ENCODE measurements at places on chromosomes 12 and 14. TPM values are rescaled to one million over a fixed set of nuclear protein-coding genes. Genes with fewer than 3 reads are reported as not detected.
A peak's percentile ranks its signal among the peaks of the same experiment; 100 is the strongest.

The PTGER2 gene
- 19.5 TPM for total RNA-seq

The NTS gene
- not detected for total RNA-seq

The PARP2 gene
- 46.5 TPM for total RNA-seq

The TAS2R9 gene
- not detected for total RNA-seq

The GZMB gene
- total RNA-seq: 1,779 TPM

GRCh38 chr12:124830306-124830705 is 33.4 kb downstream of the SCARB1 start:
- H3K36me3 ChIP-seq: peaks cover 8% of the 10 kb centered on the region
- no peak overlapping the region for H3K27ac ChIP-seq
- DNase-seq: no peak

DNA sequence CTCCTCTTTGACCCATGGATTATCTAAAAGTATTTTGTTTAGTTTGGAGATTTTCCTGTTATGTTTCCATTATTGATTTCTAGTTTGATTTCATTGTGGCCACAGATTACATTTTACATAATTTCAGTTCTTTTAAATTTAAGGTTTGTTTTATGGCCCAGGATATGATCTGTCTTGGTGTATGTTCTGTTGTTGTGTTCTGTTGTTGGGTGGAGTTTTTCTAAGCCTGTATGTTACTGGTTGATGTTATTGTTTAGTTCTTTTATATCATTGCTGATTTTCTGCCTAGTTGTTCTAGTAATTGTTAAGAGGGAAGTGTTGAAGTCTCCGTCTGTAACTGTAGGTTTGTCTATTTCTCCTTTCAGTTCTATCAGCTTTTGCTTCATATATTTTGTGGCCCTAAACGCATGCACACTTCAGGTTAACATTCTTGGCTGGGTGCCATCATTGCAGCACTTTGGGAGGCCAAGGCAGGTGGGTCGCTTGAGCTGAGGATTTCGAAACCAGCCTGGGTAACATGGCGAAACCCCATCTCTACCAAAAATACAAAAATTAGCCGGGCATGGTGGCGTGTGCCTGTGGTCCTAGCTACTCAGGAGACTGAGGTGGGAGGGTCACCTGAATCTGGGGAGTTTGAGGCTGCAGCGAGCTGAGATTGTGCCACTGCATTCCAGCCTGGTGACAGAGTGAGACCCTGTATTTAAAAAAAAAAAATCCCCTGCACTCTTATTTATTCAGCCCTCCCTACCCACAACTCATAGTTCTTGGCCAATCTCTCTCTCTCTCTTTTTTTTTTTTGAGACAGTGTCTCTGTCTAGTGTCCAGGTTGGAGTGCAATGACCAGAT is 28.1 kb upstream of the CFL2 start:
- no peak for DNase-seq
- no peak overlapping the region for H3K4me3 ChIP-seq
- H3K36me3 ChIP-seq: no peaks in the 10 kb centered on the region
- H3K4me1 ChIP-seq: peaks cover 12% of the 10 kb centered on the region
- H3K27me3 ChIP-seq: no peaks in the 10 kb centered on the region
- no peak overlapping the region for H3K27ac ChIP-seq

- DNase-seq: no peak
- H3K4me3 ChIP-seq: no peak overlapping the region
- no peak overlapping the region for H3K27ac ChIP-seq
- no peaks in the 10 kb centered on the region for H3K27me3 ChIP-seq
- no peaks in the 10 kb centered on the region for H3K36me3 ChIP-seq
Measured at GRCh38 chr14:33393231-33393894, 454.7 kb downstream of the NPAS3 start.

GRCh38 chr12:130080205-130080604 is 82.1 kb upstream of the FZD10 start:
- H3K27me3 ChIP-seq: no peaks in the 10 kb centered on the region
- peaks cover 8% of the 10 kb centered on the region for H3K4me1 ChIP-seq
- DNase-seq: no peak
- no peak overlapping the region for H3K4me3 ChIP-seq

GRCh38 chr12:96041181-96041580 is 5.8 kb upstream of the LTA4H start:
- H3K27me3 ChIP-seq: no peaks in the 10 kb centered on the region
- H3K27ac ChIP-seq: no peak overlapping the region
- H3K36me3 ChIP-seq: no peaks in the 10 kb centered on the region

DNA sequence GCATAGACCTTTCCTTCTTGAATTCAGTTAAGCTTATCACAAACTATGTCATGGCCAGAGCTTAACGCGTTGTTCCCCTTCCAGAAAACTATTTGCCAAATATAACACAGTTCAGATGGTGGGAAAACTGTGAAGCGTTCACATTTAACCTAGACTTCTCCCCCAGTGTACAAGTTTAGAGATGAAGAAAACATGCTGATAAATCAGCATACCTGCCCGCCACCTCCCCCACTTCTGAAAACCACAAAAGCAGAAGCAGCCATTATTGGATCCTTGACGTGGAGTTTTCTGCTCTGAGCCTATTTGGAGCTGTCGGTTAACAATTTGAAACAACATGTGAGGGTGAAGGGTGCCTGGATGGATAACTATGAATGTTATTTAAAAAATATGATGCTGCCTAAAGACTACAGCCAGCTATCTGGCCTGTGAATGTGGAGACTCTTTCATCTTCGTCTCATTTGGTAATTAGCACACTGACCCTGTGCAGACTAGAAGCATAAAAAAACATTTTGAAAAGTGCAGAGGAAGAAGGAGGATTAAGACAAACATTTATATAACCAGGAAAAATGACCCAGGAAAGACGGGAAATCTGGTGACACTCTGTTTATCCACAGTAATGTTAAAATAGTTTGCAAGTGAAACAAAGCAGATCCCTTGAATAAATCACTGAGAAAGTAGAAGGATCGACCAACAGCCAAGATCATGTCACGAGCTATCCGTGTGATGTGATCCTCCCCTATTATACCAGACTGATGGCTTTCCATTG is 408.2 kb downstream of the AEBP2 start:
- H3K27ac ChIP-seq: no peak overlapping the region
- no peak overlapping the region for H3K4me3 ChIP-seq
- H3K4me1 ChIP-seq: peaks cover 18% of the 10 kb centered on the region
- peaks cover 6% of the 10 kb centered on the region for H3K27me3 ChIP-seq

- no peak for DNase-seq
- H3K36me3 ChIP-seq: no peaks in the 10 kb centered on the region
- H3K27me3 ChIP-seq: peaks cover 14% of the 10 kb centered on the region
- H3K4me3 ChIP-seq: no peak overlapping the region
- H3K27ac ChIP-seq: no peak overlapping the region
- H3K4me1 ChIP-seq: peaks cover 8% of the 10 kb centered on the region
Measured at GRCh38 chr14:71961972-71962371, 29.7 kb downstream of the RGS6 start.

- no peak overlapping the region for H3K27ac ChIP-seq
- H3K4me1 ChIP-seq: peaks cover 38% of the 10 kb centered on the region
- no peaks in the 10 kb centered on the region for H3K36me3 ChIP-seq
Measured at GRCh38 chr12:109890620-109891170, 9.4 kb upstream of the TCHP start.

DNA sequence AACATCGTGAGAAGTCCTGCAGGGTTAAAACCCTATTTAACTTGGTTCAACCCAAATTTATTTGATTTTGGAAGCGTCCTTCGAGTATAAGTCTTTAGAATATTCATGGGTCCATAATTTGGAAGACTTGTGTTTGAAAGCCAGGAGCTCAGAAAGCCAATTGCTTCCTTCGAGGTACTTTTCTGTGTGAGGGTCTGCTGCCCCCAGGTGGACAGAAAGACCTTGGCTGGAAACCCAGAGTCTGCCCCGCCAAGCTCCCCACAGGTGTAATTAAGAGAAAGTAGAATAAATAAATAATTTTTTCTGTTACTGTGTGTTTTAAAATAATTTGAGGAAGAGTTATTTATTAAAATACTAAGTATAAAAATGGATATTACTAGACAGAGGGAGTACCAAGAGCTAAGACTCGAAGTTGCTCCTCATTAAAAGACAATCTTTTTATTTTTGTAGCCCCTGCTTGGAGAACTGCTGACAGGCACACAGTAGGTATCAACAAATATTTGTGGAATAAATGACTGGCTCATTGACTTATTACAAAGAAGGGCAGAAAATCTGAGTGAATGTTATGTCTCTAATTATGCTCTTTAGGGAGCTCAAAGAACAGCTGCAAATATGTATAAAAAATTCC is 105.8 kb downstream of the PAH start:
- H3K27ac ChIP-seq: no peak overlapping the region
- H3K4me1 ChIP-seq: no peaks in the 10 kb centered on the region
- DNase-seq: peak; percentile 44
- no peaks in the 10 kb centered on the region for H3K36me3 ChIP-seq
